ENCODE measurements at places on chromosomes 3 and 15.

- peaks cover 28% of the 10 kb centered on the region for H3K4me1 ChIP-seq
- H3K27me3 ChIP-seq: no peaks in the 10 kb centered on the region
- no peak overlapping the region for H3K27ac ChIP-seq
Observed at GRCh38 chr15:60764408-60764963, 285.5 kb upstream of the ICE2 start.

DNA sequence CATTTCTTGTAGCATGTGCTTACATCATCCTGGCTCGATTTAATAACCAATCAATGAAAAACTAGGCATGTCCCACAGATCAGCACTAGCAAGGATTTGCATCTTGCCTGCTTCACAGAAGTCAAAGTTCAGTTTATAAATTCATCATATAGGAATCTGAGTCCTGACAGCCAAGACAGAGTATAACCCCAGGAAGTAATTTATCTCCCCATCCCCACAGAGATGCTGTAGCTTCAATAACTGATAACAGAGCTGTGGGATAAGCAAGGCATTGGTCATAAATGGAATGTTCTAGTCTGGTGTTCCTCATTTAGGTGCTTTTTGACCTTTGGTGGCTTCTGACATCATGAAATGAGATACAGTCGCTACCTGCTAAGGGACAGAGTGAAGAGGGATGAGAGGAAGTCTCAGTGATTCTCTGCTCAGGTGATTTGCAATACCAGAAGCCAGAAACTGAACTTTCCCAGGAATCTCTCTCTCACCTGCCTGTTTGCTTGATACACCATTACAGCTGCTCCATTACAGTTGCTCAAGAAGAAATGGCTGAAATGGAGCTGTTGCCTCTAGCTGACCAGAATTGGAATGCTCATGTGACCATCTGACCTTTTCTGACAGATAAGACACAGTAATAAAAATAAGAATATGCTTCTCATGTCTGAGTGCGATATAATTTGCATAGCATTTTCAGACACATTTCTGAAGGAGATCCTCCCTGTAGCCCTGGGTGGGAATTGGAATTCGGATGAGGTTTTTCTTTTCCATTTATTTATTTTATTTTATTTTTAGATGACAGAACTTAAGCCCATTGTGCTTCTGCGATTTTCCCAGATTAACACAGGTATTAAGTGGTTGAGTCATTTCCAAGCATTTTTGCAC is 217.1 kb upstream of the KCNMB2 start:
- H3K4me3 ChIP-seq: no peak overlapping the region
- H3K4me1 ChIP-seq: peaks cover 8% of the 10 kb centered on the region
- no peak for DNase-seq
- H3K27me3 ChIP-seq: no peaks in the 10 kb centered on the region
- H3K36me3 ChIP-seq: no peaks in the 10 kb centered on the region
- no peak overlapping the region for H3K27ac ChIP-seq

DNA sequence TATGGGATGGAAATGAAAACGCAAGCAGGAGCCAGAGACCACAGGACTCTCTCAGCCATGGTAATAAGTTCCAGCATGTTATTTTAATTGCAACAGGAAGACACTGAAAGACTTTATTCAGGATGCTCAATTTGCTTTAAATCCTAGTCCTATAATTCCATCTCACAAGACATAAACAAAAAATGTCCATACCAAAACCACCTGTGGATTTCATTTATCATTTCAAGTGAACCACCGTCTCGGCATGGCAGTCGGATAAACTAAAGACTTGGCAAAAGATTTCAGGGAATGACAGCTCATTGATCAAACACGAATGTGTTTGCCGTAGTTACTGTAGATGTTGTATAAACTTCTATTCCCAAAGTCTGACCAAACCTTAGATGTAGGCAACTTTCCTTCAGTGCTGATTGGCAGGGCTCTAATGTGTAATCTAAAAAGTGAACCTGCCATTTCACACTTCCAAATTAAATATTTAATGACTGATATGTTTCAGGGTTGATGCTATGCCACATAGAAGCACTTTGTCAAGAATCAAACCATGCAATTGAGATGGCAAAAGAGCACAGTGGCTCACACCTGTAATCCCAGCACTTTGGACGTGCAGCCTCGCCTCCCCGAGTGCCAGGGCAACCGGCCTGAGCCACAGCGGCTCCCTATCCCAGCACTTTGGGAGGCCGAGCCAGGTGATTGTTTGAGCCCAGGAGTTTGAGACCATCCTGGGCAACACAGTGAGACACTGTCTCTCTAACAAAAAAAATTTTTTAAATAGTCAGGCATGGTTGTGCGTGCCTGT is 331.7 kb downstream of the MAGI1 start:
- no peak overlapping the region for H3K4me3 ChIP-seq
- no peaks in the 10 kb centered on the region for H3K36me3 ChIP-seq
- no peaks in the 10 kb centered on the region for H3K4me1 ChIP-seq
- DNase-seq: peak; percentile 3
- H3K27me3 ChIP-seq: no peaks in the 10 kb centered on the region

DNA sequence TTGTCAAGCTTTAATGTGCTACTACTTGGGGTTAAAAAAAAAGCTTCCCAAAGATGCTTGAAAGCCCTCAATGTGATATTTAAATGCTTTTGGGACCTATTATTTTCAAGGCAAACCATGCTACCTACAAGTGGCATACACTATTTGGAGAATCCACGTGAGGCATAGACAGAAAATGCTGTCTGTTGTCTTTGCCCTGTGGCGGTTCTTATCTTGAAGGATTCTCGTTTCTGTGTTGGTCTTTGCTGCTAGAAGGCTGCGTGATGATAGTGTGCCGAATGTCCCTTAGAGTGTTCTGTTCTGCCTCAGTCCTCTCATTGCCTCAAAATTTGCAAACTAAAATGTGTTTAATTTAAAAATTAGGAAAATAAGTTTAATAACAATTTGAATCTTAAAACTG is 356.2 kb upstream of the RARB start:
- no peaks in the 10 kb centered on the region for H3K36me3 ChIP-seq
- no peak overlapping the region for H3K4me3 ChIP-seq
- H3K27ac ChIP-seq: no peak overlapping the region
- no peaks in the 10 kb centered on the region for H3K27me3 ChIP-seq

GRCh38 chr15:92146511-92147150 is 247.1 kb upstream of the ST8SIA2 start:
- no peaks in the 10 kb centered on the region for H3K36me3 ChIP-seq
- peaks cover 2% of the 10 kb centered on the region for H3K4me1 ChIP-seq
- H3K27me3 ChIP-seq: no peaks in the 10 kb centered on the region
- no peak overlapping the region for H3K4me3 ChIP-seq

DNA sequence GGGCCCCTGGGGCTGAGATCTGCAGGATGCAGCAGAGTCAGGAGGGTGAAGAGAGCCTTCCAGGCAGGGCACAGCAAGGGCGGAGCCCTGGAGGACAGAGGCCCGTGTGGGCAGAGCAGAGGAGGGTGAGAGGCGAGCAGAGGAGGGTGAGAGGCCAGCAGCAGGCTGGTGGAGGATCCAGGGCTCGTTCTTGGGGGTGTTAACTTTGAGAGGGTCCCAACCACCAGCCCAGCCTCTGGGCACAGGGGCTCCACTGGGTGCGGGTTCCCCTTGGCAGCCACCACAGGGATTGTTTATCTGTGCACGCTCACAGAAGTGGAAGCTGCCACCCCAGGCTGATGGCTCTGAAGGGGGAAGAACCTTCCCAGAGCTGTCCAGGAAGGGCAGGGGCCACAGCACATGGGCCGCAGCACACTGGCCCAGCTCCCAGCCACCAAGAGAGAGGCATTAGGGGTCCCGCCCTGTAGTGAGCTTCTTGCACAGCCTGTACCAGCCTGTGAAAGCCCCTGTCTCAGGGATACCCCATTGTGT is 9.3 kb upstream of the PLXND1 start:
- no peaks in the 10 kb centered on the region for H3K27me3 ChIP-seq
- peaks cover 31% of the 10 kb centered on the region for H3K4me1 ChIP-seq
- peak; percentile 90 for DNase-seq
- no peak overlapping the region for H3K27ac ChIP-seq
- no peak overlapping the region for H3K4me3 ChIP-seq

- H3K4me1 ChIP-seq: peaks cover 5% of the 10 kb centered on the region
- no peak overlapping the region for H3K27ac ChIP-seq
- no peaks in the 10 kb centered on the region for H3K36me3 ChIP-seq
- DNase-seq: peak; percentile 55
- H3K4me3 ChIP-seq: no peak overlapping the region
- H3K27me3 ChIP-seq: no peaks in the 10 kb centered on the region
Observed at GRCh38 chr15:48974882-48975281, 11.2 kb upstream of the SHC4 start.

Measured in osteoblast (primary cell).